ENCODE measurements at places on chromosomes 12 and 14.

- DNase-seq: no peak
Observed at GRCh38 chr12:65905405-65905804, 81.1 kb downstream of the HMGA2 start.

- DNase-seq: peak; percentile 44
Observed at GRCh38 chr12:121061831-121062230, 22.8 kb upstream of the OASL start.

GRCh38 chr12:22473212-22473611 lies 71.1 kb downstream of the C2CD5 start:
- DNase-seq: no peak

DNA sequence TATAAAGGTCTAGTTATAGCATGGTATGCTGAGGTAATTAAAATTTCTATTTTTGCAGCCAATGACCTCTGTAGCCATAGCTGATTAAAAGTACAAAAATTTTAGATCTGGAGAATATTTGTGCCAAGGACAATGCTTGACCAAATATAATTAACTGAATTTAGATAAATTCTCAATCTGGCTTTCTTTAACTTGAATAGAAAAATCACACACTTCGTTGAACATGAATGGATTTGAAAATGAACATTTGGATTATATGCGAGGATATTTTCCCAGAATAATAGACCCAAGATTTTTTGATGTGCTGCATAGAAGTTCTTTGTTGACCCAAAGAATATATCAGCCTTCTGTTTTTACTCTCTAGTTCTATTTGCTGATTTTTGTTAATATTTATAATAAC lies 38.4 kb upstream of the G2E3 start:
- DNase-seq: no peak

- DNase-seq: no peak
Observed at GRCh38 chr14:70666361-70666686, 24.6 kb downstream of the TTC9 start.

DNA sequence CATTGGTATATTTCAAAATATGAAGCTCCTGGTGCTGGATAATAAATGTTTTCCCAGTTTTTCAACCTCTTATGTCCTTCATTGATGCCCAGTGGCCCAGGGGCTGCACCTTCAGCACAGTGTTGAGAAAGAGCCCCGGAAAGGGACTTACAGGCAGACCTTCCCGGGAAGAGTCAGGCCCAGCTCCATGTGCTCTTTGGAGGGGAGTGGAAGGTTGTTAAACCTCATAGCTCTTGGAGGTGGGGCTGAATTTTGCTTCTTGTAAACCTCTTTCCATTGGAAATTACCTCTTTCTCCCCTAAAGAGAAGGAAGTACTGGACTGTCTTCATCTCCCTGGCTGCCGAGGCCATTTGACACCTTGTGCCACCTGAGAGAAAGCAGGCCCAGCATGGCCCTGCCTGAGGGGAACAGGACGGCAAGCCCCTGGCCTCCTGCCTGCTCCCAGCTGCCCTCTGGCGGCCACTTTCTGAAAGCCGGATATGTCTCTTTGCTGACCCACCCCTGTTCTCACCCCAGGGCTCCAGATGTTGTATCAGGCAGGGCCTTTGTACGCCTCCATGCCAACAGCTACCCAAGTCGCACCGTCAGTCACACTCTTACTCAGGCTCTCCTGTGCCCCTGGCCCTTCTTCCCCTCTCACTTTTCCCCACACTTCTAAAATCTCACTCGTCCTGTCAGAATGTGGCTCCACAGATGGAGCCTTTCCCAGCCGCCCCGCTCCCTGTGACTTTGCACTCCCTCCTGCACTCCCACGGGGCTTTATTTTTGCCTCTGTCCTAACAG lies 43.0 kb downstream of the EVL start:
- peak; percentile 95 for DNase-seq

- DNase-seq: no peak
Observed at GRCh38 chr14:58705066-58705465, 67.3 kb downstream of the DACT1 start.

- no peak for DNase-seq
Observed at GRCh38 chr14:104523546-104523935, 56.0 kb upstream of the C14orf180 start.

GRCh38 chr12:94148739-94149118 lies 352 bp downstream of the PLXNC1 start:
- DNase-seq: no peak

GRCh38 chr12:77033658-77034536 lies 31.5 kb downstream of the E2F7 start:
- DNase-seq: peak; percentile 17

DNA sequence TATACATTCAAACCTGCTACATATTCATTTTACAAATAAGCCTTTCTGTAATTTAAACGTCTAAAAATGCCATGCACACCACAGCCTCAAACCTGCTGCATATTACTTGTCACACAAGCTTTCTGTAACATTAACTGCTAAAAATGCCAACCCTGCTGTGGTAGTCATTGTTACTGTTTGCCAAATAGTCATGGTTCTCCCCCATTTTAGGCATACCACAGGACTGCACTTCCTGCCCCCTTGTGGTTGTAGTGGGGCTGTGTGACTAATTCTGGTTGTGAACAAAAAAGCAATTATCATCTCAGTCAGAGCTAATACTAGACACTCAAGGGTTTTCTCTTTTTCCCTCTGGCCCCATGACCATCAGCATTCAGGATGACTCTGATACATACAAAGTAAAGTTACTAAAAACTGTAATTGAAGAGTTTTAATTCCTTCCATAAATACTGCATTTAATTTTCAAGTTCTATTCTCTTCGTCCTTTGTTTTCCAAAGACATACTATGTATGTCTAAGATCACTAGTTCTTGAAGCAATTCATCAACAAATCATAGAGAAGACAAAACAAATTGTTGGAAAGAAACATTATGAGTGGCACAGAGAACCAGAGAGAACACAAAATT lies 5.7 kb upstream of the SLC35F4 start:
- peak; percentile 57 for DNase-seq

GRCh38 chr14:54627540-54628363 lies 60.8 kb downstream of the SAMD4A start:
- peak; percentile 88 for DNase-seq

Measured in activated CD4-positive, alpha-beta T cell treated with anti-CD3 and anti-CD28 coated beads, Interleukin-2, amount 10 ng/mL, durations not matched to agents 24 days and 14 days (primary cell).